ENCODE measurements at places on chromosomes 1 and 21.

DNA sequence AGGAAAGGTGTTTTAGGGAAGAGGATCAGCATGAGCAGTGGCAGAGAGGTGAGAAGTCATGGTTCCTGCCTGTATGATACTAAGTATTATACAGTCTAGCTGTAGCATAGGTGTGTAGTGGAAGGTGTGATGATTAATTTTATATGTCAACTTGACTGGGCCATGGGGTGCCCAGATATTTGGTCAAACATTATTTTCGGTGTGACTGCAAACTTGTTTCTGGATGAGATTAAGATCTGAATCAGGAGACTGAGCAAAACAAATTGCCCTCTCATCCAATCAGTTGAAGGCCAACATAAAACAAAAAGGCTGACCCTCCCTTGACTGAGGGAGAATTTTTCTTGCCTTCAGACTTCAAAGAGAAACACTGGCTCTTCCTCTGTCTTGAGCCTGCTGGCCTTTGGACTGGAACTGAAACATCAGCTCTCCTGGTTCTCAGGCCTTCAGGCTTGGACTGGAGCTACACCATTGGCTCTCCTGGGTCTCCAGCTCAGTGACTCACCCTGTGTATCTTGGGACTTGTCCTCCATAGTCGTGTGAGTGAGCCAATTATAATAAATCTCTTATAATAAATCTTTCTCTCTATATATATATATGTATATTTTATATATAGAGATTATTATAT, 6.8 kb upstream of the CDC42 start:
- no peak for DNase-seq

GRCh38 chr1:85085417-85085816, 37.1 kb upstream of the MCOLN3 start:
- no peak for DNase-seq

- DNase-seq, result no peak
These were observed 1128.7 kb downstream of the AMY1C start for GRCh38 chr1:104878203-104878909.

GRCh38 chr1:232676307-232676706, 46.4 kb upstream of the SIPA1L2 start:
- no peak for DNase-seq

GRCh38 chr1:36675931-36676562, 193.3 kb upstream of the CSF3R start:
- DNase-seq, result no peak

Measured in activated T-cell treated with anti-CD3 and anti-CD28 coated beads for 48 hours (primary cell).